ENCODE measurements at places on chromosomes 12 and 14. TPM values are rescaled to one million over a fixed set of nuclear protein-coding genes. Genes with fewer than 3 reads are reported as not detected.

DNA sequence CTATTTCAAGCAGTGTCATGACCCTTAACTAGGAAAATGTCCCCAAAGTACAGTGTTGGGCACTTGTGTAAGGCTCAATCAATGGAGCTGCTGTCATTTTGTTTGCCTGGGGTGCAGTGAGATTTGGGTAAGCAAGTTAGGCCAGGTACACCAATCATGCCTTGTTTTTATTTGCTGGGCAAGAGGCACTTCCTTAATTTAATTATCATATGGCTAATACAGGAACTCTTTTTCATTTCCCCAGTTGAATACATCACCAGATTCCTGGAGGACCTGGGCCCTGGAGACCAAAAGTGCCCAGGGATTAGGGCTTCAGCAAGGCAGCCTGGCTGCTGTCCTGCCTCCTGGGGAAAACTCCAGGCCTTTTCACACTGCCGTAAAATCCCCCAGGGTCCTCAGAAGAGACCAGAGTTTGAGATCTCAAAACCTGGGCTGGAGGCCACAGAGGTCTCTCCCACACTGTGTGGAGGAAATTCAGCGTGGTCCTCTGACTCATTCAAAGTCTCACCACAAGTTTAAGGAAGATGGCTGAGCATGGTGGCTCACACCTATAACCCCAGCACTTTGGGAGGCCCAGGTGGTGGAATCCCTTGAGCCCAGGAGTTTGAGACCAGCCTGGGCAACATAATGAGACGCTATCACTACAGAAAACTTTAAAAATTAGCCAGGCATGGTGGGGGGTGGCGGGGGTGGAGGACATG, 28.4 kb upstream of the FOXN3 start:
- DNase-seq = no peak
- no peaks in the 10 kb centered on the region for H3K36me3 ChIP-seq
- H3K4me1 ChIP-seq = no peaks in the 10 kb centered on the region
- H3K27me3 ChIP-seq = peaks cover 5% of the 10 kb centered on the region
- H3K27ac ChIP-seq = no peak overlapping the region

DNA sequence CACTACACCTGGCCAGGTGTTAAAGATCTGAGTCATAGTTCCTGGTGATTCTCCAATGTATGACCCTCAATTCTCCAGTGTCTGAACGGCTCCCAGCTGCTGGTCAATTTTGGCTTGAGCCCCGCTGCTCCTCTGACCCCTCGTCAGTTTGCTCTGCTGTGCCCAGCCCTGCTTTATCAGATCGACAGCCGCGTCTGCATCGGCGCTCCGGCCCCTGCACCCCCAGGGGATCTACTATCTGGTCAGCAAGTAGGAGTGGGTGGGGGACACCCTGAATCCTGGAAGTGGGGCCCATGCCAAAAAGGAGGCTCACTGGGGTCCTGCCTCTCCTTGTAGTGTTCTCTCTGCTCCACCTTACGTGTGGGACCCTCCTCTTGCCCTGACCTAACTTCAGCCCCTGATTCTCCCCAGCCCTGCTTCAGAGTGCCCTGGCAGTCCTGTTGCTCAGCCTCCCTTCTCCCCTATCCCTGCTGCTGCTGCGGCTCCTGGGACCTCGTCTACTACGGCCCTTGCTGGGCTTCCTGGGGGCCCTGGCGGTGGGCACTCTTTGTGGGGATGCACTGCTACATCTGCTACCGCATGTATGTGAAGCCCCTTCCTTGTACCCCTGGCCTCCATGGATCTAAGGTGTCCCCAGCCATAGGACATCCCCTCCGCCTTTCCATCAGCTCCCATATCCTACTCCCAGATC, 5.0 kb downstream of the SLC39A5 start:
- peaks cover 6% of the 10 kb centered on the region for H3K4me1 ChIP-seq
- DNase-seq = no peak
- H3K27ac ChIP-seq = no peak overlapping the region

GRCh38 chr12:58640314-58640713, 280.0 kb downstream of the LRIG3 start:
- no peaks in the 10 kb centered on the region for H3K36me3 ChIP-seq
- no peak for DNase-seq
- H3K27me3 ChIP-seq = no peaks in the 10 kb centered on the region
- H3K4me3 ChIP-seq = no peak overlapping the region
- H3K4me1 ChIP-seq = no peaks in the 10 kb centered on the region
- no peak overlapping the region for H3K27ac ChIP-seq

- H3K27me3 ChIP-seq = no peaks in the 10 kb centered on the region
- H3K36me3 ChIP-seq = no peaks in the 10 kb centered on the region
- H3K4me1 ChIP-seq = no peaks in the 10 kb centered on the region
- DNase-seq = no peak
These were observed 482 bp downstream of the TMEM30B start for GRCh38 chr14:61280526-61281185.

GRCh38 chr12:11171969-11172675, 1.1 kb downstream of the SMIM10L1 start:
- peak overlapping the region; percentile 50 for H3K4me3 ChIP-seq
- H3K27ac ChIP-seq = peak overlapping the region; percentile 99
- H3K4me1 ChIP-seq = peaks cover 6% of the 10 kb centered on the region

DNA sequence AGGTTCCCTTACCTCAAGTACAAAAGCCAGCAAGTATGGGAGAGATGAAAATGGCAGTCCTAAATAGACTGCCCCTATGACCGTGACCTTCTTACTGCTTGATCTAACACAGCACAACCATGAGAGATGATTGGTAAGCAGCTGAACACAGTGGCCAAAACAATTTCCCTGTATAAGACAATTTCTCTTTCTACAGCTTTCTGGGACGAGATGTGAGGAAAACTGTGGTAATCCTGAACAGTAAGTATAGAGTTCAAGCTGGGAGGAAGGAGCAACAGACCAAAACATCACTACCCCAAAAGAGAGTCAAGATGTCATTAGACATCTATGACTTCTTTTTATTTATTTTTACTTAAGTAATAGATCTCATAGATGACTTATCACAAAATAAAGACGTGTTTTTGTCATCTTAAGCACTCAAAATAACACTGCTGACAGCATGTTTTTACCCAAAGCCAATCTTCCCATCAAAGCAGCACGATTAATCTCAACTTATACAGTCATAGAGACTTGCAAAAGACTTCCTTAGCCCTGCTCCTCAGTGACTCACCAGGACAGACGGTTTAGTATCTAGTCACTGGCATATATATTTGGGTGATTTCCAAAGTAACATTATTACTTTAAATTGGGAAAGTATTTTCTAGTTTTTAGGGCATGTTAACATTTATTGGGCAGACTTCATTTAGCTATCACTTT, 3.7 kb downstream of the TMEM52B start:
- H3K27me3 ChIP-seq = peaks cover 8% of the 10 kb centered on the region
- DNase-seq = no peak
- no peaks in the 10 kb centered on the region for H3K36me3 ChIP-seq
- H3K4me3 ChIP-seq = no peak overlapping the region

- no peak for DNase-seq
- no peak overlapping the region for H3K4me3 ChIP-seq
- no peaks in the 10 kb centered on the region for H3K27me3 ChIP-seq
- no peak overlapping the region for H3K27ac ChIP-seq
- H3K4me1 ChIP-seq = no peaks in the 10 kb centered on the region
- H3K36me3 ChIP-seq = no peaks in the 10 kb centered on the region
These were observed 268.2 kb upstream of the PLEKHG7 start for GRCh38 chr12:92434607-92435025.

- H3K4me1 ChIP-seq = peaks cover 4% of the 10 kb centered on the region
- no peaks in the 10 kb centered on the region for H3K36me3 ChIP-seq
- H3K27me3 ChIP-seq = no peaks in the 10 kb centered on the region
- peak; percentile 82 for DNase-seq
- H3K27ac ChIP-seq = no peak overlapping the region
These were observed 45.0 kb downstream of the FAM186A start for GRCh38 chr12:50351120-50352043.

GRCh38 chr12:122348505-122348904, 74.0 kb downstream of the CLIP1 start:
- no peak for DNase-seq
- H3K4me1 ChIP-seq = 0 out of 2 replicates have a peak, but pooled peaks cover 3% of the 10 kb centered on the region
- H3K4me3 ChIP-seq = no peak overlapping the region
- H3K36me3 ChIP-seq = peaks cover 24% of the 10 kb centered on the region
- H3K27me3 ChIP-seq = no peaks in the 10 kb centered on the region

DNA sequence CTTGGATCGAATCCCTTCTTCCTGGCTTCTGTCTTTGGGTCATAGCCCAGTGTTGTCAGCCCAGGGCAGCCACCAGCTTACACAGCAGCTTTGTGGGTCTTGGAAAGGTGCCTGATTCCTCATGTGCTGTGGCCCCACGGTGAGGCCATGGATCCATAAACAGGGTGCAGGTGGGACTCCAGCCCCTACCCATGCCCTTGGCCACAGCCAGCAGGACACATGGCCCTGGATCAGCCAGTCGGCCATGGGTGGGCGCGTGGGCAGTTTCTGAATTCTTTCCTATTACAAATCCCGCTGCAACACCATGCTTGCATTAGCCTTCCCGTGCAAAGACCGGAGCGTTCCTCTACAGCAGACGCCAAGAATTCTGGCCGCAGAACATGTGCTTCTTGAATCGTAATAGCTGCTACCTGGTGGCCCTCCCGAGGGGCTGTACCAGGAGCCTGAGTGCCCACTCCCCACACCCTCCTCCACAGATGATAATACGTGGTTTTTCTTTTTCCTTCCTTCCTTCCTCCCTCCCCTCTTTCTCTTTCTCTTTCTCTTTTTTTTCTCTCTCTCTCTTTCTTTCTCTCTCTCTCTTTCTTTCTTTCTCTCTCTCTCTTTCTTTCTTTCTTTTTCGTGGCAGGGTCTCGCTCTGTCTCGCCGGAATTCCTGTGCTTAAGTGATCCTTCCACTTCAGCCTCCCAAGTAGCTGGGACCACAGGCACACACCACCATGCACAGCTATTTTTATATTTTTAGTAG, 2.9 kb upstream of the MMP17 start:
- no peak overlapping the region for H3K4me3 ChIP-seq
- H3K27ac ChIP-seq = no peak overlapping the region
- H3K4me1 ChIP-seq = peaks cover 7% of the 10 kb centered on the region

DNA sequence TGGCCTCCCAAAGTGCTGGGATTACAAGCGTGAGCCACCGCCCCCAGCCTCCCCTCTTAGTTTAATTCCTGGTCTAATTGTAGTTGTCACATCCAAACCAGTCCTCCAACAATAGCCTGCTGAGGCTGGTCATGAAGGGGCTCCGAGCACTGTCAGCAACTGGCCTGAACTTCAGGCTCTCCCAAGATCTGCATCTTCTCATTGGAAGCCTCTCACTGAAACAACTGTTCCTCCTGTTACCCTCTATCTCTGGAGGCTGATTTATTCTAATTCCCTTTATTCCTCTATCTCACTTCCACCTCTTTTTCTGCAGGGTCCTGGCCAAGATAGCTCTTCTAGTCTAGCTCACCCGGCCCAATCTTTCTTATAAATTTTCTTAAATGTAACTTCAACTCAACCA, 89.4 kb downstream of the DUSP16 start:
- H3K36me3 ChIP-seq = peaks cover 23% of the 10 kb centered on the region
- no peak overlapping the region for H3K4me3 ChIP-seq
- no peak overlapping the region for H3K27ac ChIP-seq
- no peak for DNase-seq
- no peaks in the 10 kb centered on the region for H3K27me3 ChIP-seq

- peaks cover 92% of the 10 kb centered on the region for H3K36me3 ChIP-seq
- DNase-seq = no peak
- no peak overlapping the region for H3K4me3 ChIP-seq
These were observed 10.8 kb downstream of the RTRAF start for GRCh38 chr14:52000019-52000582.

DNA sequence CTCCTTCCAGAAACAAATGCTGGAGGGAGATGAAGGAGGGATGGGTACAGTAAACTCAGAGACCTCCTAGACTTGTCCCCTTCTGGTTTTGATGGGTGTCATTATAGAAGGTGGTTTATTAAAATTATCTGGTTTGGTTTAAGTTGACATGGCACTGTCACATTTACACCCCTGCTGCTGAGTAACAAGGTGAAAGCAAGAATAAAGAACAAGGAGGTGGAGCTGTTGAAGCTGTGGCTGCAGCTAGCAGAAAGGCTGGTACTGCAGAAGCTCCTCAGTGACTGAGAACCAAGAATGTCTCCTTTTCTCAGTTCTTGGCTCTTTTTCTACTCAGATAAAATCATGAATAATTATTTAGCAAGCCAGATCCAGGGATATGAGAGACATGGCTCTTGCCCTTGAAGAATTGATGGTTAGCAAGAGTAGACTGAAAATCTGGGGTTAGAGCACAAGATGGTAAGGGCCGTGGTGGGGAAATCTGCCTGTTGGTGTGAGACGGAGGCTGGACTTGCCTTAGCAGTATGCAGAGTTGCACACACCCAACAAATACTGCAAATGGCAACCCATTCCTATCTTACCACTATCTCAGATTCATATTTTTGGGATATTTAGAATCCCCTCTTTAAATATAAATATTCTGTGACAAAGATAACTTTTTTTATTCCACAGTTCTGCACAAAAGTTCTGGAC, at the start of gene GZMH:
GZMH (minus strand) TSS at position 31 of the 690 bp plus-strand sequence. CDS start 72 bp downstream, outside the sequence.
- no peak within 1 kb of the TSS for H3K4me3 ChIP-seq
- no peaks in the 10 kb centered on the region for H3K36me3 ChIP-seq
- no peak for DNase-seq
- no peaks in the 10 kb centered on the region for H3K4me1 ChIP-seq
- no peak within 1 kb of the TSS for H3K27ac ChIP-seq

DNA sequence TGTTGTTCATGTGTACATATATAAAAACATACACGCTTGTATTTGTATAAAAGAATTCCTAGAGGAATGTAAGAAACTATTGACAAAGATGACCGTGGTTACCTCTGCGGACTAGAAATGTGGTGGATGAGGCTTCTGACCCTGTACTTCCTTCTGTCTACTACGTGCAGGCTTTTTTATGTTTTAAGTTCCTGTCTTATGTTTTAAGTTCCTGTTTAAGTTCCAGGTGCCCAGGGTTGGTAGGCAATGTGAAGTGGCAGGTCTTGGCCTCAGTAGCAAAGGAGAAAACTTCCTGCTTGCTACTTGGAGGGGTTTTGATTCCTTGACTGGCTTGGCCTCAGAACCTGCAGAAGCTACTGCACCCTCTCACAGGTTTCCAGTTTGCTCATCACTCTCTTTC, 11.6 kb downstream of the POMT2 start:
- no peak for DNase-seq
- peaks cover 10% of the 10 kb centered on the region for H3K36me3 ChIP-seq
- no peak overlapping the region for H3K4me3 ChIP-seq
- no peaks in the 10 kb centered on the region for H3K27me3 ChIP-seq

DNA sequence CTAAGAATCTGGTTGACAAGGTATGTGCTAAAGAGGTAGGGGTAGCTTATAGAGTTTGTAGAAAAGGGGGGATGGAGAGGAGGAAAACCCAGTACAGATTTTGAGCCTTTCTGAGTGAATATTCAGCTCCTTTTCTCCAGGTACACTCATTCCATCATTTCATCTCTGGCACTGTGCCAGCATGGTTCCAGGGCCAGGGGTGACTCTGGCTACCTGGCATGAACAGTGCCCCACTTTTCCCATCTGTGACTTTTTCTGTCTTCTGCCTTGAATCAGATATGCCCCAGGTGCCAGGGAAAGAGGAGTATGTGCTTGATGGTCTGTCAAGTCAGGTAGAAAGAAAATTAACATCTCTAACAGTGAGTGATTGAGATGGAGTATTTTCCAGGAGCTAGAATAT, 175.7 kb downstream of the CACNA1C start:
- no peak for DNase-seq
- no peaks in the 10 kb centered on the region for H3K27me3 ChIP-seq
- H3K27ac ChIP-seq = no peak overlapping the region
- H3K4me3 ChIP-seq = no peak overlapping the region
- H3K36me3 ChIP-seq = no peaks in the 10 kb centered on the region
- H3K4me1 ChIP-seq = peaks cover 8% of the 10 kb centered on the region

- peaks cover 14% of the 10 kb centered on the region for H3K27me3 ChIP-seq
- H3K27ac ChIP-seq = no peak overlapping the region
- no peak for DNase-seq
These were observed 624 bp upstream of the PLEKHD1 start for GRCh38 chr14:69483765-69484443.

The SETD3 gene
- 32.4 TPM for total RNA-seq

The CLEC6A gene
- total RNA-seq = not detected

The RDH12 gene
- total RNA-seq = 0.29 TPM

The PMCH gene
- not detected for total RNA-seq

The OAS3 gene
- total RNA-seq = 4.3 TPM

The HVCN1 gene
- total RNA-seq = 1.4 TPM
